ENCODE measurements at places on chromosomes 3 and 15.
A peak's percentile ranks its signal among the peaks of the same experiment; 100 is the strongest.

DNA sequence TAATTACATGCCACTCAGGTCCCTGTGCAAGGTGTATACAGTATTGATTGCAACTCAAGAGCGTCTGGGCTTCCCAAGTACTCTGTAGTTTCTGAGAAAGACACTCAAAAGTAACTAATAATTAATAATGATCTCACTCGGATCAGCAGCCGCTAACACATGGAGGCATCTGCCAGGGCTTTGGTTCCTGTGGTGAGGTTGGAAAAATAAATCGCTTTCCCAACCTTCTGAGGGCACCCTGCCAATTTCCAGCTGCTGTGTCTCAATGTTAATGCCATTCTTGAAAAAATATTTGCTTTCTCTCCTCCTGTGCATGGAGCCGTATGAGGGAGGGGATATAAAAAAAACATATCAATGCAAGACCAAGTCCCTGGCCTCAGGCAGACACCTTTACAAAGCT is 116.5 kb upstream of the SLC2A2 start:
- no peak for DNase-seq

GRCh38 chr15:38670128-38671005 is 105.8 kb upstream of the RASGRP1 start:
- DNase-seq: peak; percentile 62

DNA sequence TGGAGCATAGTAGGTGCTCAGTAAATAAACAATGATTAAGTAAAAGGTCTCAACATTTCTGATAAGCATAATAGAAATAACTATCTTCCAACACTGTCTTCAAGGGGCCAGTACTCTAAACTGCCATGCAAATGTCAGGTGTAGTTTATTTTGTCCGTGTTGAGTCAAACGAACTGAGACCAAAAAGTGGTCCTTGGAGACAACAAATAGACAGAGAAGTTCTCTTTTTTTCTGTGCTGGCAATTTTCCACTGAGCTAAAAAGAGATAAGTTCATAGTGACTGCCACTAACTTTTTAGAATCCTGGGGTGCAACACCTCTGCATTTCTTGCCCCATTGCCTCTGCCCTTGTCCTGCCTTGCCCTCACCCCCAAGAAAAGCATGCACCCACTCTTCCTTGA is 14.7 kb upstream of the MBNL1 start:
- no peak for DNase-seq

DNA sequence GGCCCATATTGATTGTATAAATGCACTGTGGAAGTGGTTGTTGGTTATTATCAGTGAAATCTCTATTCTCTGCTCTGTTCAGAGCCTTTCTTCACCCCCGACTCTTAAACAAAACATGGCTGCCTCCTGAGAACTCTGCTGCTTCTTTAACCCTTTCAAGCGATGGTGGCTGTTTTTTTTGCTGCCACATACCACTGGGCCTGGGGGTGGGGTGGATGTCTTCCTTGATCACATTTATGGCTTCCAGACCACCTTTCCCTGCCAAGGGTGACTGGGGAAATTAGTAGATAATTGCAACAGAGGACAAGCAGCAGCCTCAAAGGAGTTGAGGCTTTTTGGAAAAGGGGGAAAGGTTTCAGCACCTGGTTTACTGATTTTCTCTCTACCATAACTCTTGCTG is 32.8 kb downstream of the YEATS2 start:
- no peak for DNase-seq

GRCh38 chr3:153319705-153320554 is 157.9 kb downstream of the RAP2B start:
- no peak for DNase-seq

DNA sequence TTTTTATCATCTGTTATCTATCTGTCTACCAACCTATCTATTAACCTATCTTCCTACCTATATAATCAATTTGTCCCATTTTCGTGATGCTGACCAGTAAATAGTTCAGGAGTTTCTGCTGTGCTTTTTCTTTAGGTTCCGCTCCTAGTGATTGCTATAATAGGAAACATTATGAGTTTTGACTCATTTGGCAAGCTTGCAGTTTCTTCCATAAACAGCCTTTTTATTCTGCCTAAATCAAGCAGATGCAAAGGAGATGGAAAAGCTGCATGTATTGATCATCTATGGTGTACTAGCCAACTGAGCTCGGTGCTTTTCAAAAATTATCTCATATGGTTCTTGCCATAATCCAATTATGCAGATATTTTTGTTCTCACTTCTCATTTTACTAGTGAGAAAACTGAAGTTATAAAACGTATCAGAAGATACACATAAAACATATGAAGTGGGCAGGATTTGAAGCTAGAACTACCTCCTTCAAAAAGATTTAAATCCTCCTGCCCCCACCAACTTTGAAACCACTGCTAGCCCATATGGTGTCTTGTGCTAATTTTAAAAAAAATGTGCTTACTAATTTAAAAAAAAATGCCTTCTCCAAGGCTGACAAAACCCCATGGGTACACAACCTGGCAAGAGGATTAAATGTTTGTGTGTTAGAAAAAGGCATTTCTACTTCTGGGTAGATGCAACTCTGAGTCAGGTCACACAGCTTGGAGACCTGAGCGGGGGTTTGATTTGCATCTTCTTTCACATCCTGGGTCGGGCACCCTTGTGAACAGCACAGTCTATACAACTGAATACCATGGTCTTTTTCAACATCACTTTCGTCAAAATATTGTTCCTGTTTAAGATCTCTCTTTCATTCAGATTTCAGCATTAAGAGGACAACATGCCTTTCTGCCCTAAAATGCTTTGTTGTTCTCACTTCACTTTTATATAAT is 267.0 kb downstream of the CHL1 start:
- DNase-seq: no peak

GRCh38 chr3:38039101-38039898 is at the start of gene DLEC1:
Gene DLEC1 (plus strand): TSS chr3:38039208. CDS start chr3:38039226, 18 bp downstream.
- DNase-seq: peak; percentile 92

DNA sequence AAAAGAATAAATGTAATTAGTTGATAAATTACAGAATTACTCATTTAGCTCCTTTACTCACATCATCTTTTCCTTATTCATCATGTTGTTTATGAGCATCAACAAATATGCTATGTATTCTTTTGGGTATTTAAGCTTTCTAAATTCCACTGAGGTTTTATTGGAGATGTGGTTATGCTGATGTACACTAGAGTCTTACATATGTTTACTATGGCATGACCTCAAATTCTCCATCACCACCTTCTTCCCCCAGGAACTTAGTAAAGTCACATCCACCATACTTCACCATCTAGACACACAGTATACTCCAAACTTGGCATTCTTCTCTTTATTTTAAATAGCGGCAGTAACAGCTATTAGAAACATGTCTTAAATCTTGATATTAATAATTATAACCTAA is 74.1 kb upstream of the MELTF start:
- no peak for DNase-seq

GRCh38 chr3:180530276-180530675 is 71.7 kb upstream of the TTC14 start:
- no peak for DNase-seq

- DNase-seq: no peak
Measured at GRCh38 chr15:31752065-31752762, 278.1 kb upstream of the CHRNA7 start.

GRCh38 chr3:133093366-133093765 is 55.2 kb downstream of the TMEM108 start:
- DNase-seq: no peak

DNA sequence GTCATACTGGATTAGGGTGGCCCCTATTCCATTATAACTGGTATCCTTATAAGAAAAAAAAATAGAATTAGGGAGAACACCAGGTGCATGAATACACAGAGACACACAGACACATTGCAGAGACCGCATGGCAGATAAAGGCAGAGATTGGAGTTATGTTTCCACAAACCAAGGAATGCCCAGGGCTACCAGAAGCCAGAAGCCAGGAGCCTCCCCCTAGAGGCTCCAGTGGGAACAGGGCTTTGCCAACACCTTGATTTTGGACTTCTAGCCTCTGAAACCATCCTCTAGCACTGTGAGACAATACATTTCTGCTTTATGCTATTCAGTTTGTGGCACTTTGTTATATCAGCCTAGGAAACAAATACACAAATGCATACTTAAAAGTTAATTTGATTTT is 10.4 kb downstream of the GOLM2 start:
- DNase-seq: no peak

- DNase-seq: no peak
Measured at GRCh38 chr3:112751061-112751460, 95.6 kb downstream of the CD200R1L start.

GRCh38 chr3:193992425-193993037 is 143.4 kb upstream of the HES1 start:
- no peak for DNase-seq

GRCh38 chr15:66405615-66406014 is 18.9 kb downstream of the MAP2K1 start:
- DNase-seq: no peak

DNA sequence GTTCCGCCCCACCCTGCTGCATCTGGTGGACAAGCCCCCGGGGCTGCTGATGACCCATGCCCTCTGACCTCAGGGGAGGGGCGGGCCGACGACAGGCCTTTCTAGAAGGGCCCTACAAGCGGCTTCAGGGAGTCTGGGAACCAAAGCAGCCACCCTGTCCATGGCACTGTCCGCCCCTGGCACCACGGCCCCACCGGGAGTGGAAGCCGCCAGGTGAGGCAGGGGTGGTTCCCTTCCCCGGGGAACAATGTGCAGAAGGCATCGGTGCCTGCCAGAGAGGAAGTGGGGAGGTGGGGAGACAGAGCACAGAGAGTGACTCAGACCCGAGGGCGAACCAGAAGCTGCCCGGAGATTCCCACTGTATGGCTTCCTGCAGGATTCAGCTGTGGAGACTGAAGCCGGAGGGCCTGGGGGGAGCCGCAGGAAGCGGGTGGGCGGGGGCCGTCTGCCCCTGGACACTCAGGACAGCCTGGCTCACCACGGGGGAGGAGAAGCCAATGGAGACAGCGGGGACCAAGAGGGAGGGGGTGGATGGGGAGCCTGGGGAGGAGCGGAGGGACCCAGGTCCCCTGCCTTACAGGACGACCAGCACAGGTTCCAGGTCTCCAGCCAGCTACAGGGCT is 134.0 kb downstream of the TPRA1 start:
- no peak for DNase-seq

GRCh38 chr15:75834021-75834420 is 9.2 kb upstream of the UBE2Q2 start:
- no peak for DNase-seq

DNA sequence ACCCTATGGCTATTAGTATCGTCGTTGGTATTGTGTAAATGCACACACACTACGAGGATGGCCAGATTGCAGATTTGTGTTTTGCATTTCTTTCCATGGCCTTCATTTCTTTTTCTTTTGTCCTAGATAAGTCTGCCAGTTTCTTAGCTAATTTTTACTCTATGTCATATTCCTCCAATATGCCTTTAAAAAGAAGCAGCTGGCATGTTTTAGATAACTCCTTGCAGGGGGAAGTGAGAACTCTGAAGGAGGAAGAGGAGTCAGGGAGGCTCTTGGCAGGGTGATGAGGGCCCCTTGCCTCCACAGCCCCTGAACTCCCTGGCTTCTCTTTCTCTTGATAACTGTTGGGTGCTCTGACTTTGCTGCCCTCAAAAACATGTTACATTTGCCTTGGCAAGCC is 244.0 kb downstream of the GABRG3 start:
- no peak for DNase-seq

DNA sequence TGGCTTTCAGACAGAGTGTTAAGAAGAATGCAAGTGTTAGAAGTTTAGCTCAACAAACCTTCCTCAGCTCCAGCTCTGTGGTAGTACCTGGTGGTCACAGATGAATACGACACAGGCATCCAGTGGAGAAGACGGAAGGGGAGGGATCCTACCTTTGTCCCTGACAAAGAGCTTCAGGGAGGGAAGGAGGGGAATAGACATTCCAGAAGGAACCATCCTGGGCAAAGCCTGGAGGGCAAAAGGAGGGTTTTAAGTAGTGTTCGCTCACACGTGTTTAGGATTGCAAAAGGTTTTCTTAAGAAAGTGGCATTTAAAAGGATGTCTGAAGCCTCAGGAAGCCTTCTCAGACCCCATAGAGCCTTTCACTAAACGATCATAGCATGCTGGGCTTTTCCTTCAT is 2.8 kb downstream of the CHCHD4 start:
- no peak for DNase-seq

GRCh38 chr15:68817304-68818065 is 3.2 kb downstream of the ANP32A start:
- DNase-seq: peak; percentile 66

DNA sequence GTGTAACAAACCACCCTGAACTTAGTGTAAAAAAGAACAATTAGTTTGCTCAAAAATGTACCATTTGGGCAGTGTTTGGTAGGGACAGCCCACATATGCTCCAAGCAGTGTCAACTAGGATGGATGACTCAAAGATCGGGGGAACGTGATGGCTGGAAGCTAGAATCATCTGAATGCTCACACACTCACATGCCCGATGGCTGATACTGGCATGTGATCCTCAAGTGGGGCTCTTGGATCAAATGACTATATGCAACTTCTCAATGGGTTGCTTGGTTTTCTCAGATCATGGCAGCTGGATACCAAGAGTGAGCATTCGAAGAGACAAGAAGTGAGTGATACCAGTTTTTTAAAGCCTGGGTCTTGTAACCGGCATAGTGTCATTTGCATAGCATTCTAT is 335.9 kb upstream of the KCNMB2 start:
- no peak for DNase-seq

- no peak for DNase-seq
Measured at GRCh38 chr3:42656680-42657610, 3.4 kb downstream of the ZBTB47 start.

GRCh38 chr15:63870043-63870394 is 36.3 kb upstream of the HERC1 start:
- DNase-seq: no peak

- DNase-seq: no peak
Measured at GRCh38 chr3:3516996-3517395, 282.2 kb upstream of the LRRN1 start.

DNA sequence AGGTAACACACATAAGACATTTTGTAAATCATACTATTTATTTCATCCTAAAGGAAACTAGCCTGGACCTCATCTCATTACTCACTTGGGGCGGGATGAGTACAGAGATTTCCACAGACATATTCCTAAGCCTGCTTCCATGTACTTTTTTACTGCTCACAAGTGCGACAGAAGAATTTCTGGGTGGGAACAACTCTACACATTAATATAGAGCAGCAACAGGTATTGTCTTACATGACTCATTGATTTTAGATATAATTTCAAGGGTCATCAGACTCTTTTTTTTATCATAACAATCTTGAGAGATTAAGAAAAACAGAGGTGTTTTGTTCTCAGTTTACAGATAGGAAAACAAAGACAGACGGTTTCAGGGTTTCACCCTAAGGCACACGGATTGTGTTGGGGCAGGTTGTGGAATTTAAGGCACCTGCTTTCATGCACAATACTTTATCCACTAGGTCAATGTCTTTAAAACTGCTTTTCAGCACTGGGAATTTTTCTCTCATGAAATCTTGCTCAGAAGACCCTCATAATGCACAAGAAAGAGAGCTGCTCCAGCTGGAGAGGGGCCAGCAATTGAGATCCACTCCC is 186.7 kb upstream of the CDIN1 start:
- DNase-seq: no peak

DNA sequence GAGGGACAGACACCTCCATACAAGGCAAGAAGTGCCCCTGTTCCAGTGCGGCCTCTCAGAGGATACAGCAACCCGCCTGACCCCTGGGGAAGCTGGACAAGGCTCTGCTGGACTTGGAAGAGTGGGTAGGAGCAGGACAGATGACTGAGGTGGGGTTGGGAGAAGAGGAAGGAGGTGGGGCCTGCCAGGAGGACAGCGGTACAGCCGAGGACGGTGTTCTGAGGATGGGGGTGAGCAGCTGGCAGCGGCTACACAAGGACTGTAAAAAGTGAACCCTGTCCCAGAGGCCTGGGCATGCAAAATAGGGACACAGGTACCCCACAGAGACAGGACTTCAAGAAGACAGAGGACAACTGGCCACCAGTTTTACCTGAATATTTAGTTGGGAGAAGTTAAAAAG is 23.5 kb upstream of the ELP6 start:
- DNase-seq: no peak
